ENCODE measurements at places on chromosomes 13 and 19.

GRCh38 chr13:28384789-28385188, 110.1 kb downstream of the FLT1 start:
- ATAC-seq, result no peak

GRCh38 chr13:89279374-89279773, 1608.2 kb downstream of the SLITRK5 start:
- no peak for ATAC-seq

DNA sequence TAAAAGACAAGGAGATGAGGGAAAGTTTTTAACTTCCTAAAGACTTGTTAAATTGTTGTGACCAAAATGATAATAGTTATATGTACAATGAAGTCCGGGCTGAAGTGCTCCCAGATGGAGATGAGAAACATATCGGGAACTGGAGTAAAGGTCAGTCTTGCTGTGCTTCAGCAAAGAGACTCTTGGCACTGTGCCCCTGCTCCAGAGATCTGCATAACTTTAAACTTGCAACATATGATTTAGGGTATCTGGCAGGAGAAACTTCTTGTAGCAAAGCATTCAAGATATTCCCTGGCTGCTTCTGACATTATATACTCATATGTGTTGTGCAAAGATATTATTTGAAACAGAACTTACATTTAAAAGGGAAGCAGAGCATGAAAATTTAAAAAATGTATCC, 786.6 kb upstream of the SLITRK6 start:
- no peak for ATAC-seq

GRCh38 chr13:98994896-98995295, 17.0 kb upstream of the DOCK9 start:
- ATAC-seq, result no peak

GRCh38 chr19:49800771-49801170, 12.3 kb downstream of the FUZ start:
- ATAC-seq, result no peak

DNA sequence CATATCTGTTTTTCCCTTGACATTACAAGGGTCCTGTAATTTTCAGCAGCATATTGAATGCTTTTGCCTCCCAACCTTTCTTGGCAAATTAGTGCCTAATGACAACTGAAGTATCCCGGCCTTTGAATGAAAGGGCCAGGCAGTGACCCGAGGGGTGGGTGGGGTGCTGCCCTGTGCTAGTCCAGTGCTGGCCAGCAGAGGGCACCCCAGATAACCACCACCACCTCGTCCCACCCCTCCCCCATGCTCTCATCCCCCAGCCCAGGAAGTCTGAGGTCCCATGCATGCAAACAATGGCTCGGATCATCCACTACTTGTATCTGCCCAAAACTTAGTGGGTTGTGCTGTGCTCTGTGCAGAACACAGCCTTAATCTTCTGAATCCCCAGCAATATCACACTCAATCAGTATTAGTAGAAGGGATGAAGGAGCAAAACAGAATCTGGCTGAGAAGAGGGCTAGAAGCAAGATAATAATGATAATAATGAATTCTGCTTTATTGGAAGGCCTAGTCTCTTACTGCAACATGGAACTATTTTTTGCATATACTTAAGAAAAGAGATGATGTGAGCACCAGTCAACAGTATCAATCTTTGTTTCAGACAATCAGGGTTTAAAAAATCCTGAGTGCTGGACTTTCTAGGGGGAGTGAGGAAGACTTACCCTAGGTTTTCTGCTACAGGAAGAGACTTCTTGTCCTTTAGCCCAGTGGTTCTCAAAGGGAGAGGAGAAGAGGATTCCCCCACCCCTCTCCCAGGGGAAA, 3.8 kb downstream of the ATP12A start:
- ATAC-seq, result peak; percentile 63

DNA sequence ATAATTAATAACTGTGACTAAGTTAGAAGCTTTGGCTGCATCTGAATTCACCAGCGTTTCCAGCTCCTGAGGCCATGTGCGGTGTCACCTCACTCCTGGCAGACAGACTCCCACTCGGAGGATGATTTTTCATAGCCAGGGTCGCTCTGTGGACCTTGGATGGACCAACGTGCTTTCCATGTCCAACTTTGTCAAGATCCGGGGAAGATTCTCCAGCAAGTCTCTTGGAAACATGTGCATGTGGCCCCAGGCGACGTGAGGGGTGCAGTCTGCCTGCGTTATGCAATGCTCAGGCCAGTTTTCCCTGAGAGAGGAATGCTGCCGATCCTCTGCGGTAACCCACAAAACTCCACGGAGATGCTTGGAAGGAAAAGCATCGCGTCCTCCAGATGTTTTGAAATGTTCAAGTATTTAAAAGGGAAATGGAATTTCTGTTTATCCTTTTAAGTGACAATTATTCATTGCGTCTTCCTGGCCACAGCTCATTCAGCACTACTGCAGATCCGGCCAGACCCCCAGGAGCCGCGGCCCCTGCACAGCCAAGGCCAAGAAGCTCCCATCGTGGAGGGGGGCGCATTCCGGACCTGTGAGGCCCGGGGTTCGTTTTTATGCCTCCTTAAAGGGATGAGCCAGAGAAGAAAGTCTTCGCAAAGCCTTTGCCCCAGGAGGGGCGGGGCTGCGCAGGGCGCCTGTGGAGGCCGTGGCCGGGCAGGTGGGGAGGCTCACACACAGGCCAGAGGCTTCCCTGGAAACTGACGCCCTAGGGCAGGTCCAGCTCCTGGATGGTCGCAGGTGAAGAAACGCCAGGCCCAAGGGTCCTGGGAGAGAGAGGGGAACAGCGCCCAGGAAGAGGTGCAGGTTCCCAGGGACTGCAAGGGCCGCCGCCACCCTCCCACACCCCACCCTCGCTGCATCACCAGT, 46.0 kb downstream of the C13orf46 start:
- ATAC-seq, result no peak

DNA sequence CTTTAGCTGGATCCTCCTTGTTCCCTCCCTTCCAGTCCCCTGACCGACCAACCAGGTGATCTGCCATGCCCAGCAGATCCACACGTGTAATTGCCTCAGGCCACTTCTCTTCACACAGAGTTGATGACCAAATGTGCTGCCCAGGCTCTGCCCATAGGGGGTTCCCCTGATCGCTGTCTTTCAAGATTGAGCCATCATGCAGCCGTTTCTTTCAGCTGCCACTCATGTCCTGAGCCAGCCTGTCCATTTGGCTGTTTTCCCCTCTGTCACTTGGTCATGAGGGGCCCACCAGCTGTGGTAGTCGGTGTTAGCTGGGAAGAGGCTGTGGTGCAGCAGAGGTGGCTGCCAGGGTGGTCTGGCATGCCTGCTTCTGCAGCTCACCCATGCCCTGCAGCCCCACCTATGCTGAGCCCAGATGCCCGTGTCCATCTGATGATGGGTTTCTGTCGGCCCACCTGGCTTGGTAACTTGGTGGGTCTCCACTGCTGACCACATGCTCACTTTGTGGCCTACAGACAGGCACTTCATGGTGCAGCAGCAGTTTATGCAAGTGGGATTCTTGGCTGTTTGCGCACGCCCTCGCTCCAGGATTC, 35.6 kb upstream of the GPR183 start:
- ATAC-seq, result no peak

- no peak for ATAC-seq
Measured at GRCh38 chr13:65445340-65445739, 1784.8 kb downstream of the PCDH9 start.

GRCh38 chr13:113661509-113661908, 3.5 kb upstream of the ATP4B start:
- no peak for ATAC-seq

DNA sequence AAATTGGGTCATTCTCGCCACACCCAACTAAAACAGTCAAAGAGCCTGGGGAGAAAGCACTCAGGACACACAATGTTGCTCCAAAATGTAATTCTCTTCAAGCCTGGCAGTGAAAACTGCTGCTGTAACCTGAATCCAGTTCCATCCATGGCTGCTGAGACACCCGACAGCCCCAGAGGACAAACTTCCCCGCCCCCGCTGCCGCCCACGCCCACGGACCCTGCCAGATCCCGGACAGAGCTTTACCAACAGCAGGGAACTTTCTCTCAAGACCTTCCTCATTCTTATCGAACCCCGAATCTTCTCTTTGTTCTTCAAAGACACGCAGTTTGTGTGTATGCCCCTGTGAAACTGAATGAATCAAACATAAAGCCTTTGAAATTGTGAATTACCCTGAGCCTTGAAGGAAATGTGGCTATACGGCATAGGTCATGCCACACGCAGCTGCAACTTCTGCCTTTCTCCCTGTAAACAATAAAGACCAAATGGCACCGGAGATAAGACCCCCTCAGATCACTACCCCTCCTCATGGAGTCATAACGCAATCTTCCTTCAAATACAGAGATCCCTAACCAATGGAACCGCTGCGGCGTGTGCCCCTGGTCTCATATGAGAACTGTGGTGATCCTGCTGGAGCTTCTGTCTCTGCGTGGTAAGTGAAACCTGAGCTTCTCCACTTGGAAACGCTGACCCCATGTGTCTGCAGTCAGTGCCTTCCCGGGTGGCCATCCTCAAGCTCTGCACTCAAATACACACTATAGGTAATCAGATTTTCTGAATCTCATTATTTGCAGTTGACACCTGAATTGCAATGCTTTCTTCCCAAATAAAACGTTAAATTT, 4.8 kb upstream of the LAMP1 start:
- ATAC-seq, result no peak

DNA sequence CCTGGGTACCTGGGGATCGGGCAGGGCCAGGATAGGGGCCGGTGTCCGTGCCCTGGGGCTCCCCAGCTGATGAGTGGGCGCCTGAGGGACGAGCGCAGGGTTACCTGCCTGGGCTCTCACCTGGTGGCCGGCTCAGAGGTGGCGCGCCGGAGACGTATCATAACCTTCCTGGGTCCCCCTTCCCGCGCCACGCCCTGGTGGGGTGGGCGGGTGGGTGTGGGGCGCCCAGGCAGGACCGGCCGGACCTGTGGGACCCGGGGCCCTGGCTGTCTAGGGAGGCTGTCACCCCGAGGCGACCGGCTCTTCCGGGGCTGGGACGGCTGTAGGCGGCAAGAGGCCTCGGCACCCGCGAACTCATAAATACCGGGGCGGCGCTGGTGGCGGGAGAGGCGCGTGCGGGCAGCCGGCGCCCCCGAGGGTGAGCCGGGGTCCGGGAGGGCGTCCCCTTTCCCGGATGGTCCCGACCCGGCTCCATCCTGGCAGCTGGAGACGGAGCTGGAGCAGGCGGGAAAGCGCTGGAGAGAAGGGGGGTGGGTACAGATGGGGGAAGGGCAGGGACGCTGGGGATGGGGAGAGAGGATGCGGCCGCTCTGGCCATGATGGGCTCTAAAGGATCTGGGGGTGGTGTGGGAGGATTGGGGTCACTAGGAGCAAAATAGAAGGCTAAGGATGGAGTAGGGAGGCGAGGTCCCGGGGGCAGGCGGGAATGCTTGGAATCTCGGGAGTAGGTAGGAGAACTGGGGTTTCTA, at the start of gene ACP7:
TSS of gene ACP7 (plus strand) at position 386 of the 749 bp plus-strand sequence. CDS start 902 bp downstream, outside the sequence.
- peak; percentile 65 for ATAC-seq

GRCh38 chr13:93372856-93373255, 146.2 kb downstream of the GPC6 start:
- no peak for ATAC-seq

DNA sequence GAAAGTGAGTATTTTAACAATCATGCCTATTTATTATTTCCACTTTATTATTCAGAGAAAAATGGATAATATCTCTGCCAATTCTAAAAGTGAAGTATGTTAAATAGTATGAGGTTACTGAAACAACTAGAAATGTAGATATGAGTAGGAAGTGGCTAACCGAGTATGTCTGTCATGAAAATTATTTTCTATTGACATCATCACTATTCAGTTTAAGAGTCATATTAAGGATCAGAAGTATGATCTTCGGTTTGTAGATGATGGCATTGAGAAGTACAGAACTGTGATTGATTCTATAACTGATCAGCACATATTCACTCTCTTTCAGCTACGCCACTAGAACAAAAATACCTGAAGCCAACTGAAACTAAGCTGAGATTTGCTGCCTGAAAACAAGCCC, 146.4 kb upstream of the SLITRK5 start:
- no peak for ATAC-seq

- ATAC-seq, result no peak
Measured at GRCh38 chr13:105353654-105354053, 1181.8 kb downstream of the EFNB2 start.

- ATAC-seq, result peak; percentile 36
Measured at GRCh38 chr13:85508683-85509329, 290.4 kb downstream of the SLITRK6 start.

DNA sequence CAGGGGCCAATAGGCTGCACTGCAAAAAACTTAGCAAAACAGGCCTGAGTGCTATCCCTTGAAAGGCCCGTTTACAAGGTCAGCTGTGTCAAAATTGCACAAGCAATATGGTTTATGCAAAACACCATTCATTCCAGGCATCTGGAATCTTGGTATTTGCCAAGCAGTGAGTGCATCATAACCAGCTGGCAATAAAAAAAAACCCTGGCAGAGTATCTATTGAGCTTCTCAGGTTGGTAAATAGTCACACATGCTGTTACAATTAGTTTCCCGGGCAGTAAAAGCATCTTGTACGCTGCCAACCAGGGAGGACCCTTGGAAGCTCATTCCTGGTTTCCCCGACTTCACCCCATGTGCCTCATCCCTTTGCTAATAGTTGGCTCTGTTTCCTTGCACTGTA, 21.3 kb downstream of the ZNF77 start:
- no peak for ATAC-seq

- no peak for ATAC-seq
Measured at GRCh38 chr19:14565298-14565679, 6.6 kb downstream of the NDUFB7 start.

DNA sequence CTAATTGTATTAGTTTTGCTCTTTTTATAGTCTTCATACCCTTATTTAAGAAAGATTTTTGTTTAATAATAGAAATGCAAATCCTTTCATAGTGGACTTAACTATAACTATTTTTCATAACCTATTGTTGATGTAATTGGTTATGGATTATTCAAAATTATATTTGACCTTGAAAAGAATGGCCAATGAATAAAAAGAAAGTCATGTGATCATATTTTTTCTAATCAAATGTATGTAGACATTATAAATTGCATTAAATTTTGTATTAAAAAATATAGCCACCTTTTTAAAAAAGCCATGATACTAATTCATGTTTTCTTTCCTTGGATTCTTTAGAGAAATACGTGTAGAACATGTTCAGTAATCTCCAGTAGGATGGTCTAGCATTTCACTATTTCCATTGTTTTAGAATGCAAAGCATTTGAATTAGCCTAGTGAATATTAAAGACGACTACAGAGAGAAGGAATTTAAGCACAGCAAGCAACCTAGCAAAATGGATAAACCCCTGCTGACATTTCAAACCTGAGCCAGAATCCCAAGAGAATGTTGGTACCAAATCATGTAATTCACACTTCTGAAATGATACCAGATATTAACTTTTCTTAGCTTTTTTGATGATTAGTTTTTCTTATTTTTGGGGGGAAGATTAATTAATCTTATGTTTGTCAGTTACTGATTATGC, 1297.4 kb upstream of the MIR17HG start:
- no peak for ATAC-seq

DNA sequence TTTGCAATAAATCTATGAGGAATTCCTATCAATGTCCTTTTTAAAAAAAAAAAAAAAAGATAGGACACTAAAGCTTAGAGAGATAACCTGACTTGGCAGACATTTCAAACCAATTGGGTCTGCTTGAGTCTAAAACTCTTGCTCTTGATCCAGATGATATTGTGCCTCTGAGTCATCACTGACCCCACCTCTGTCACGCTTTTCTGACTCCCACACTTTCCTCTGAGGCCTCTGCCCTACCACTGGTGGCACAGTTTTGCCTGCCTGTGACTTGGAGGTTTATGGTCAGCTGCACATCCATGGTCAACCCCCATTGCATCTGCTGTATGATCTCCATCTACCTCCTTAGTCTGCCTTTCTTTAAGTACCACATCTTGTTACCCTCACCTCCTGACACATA, 328.7 kb downstream of the SPRY2 start:
- no peak for ATAC-seq

All from esophagus mucosa (tissue), 1 donor.